ENCODE measurements at places on chromosomes 7 and 10.

- no peak for DNase-seq
Observed at GRCh38 chr7:2920956-2921652, 77.0 kb upstream of the GNA12 start.

DNA sequence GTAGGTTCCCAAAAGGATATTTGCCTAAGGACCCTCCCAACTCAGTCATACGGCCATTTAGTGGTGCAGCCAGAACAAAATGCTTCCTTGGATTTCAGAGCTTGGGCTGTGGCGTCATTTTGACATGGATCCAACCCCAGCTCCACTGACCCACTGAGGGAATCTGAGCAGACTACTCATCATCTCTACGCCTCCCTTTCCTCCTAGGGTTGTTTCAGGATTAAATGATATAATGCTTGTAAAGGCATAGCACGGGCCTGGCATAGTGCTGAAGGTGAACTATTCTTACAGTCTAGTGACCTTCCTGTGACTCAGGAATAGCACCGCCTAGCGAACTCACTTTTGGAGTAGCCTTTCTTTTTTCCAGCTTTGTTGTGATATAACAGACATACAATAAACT is 70.3 kb upstream of the LOXL4 start:
- no peak for DNase-seq

- no peak for DNase-seq
Observed at GRCh38 chr7:71488308-71488707, 356.4 kb downstream of the GALNT17 start.

- DNase-seq = no peak
Observed at GRCh38 chr10:25493122-25493893, 318.5 kb downstream of the GPR158 start.

DNA sequence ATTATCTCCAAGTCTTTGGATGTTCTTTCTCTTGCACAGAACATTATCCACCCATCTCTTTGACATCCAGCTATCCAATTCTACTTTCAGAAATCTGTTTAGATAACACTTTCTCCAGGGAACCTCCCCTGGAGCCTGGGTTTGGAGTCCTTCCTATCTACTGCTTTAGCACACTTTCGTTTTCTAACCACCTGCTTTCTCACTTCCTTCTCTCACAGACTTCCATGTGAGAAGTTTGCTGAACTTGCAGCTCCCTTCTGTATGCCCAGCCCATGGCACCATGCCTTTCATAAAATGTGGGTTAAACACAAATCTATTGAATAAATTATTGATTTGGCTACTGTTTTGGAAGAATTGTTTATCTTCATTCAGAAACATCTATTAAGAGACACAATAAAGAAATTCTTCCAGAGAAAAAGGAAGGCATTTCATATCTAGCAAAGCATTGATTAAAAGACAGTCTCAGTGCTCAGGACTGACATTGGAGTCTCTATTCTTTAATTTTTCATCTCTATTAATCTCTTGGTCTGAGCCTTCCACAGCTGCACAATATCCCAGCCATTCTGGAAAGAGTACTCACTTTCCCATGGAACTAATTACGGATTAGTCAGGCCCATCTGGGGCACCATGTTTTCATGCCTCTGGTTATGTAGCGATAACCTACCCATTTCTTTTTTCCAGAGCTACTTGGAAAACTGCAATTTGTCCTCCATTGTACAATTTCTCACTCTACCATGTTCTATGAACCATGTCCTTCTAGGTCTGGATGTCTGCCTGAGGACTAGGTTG is 1077.3 kb downstream of the SORCS3 start:
- no peak for DNase-seq

All from activated T-cell treated with anti-CD3 and anti-CD28 coated beads for 1 hour (primary cell).